ENCODE measurements at places on chromosomes 7 and 10.

- DNase-seq: no peak
Observed at GRCh38 chr7:122896509-122896908, 10.2 kb upstream of the CADPS2 start.

GRCh38 chr7:134435161-134435920 lies 23.6 kb downstream of the AKR1B1 start:
- no peak for DNase-seq

DNA sequence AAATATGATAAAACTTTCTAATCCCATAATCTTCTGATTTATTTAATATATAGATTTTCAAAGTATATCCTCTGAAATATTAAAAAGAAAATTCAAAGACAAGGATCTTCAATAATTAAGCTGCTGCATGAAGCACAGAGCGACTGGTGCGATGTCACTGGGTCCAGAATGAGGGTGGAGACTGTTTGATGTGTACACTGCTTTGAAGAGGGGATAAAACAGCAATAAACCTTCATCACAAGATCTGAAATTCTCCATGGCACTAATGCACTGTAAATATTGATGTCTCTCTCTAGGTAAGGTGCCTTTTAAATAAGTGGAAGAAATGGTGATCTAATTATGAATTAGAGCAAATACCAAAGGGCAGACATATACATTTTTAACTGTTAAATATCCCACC lies 337.8 kb downstream of the PARD3 start:
- no peak for DNase-seq

DNA sequence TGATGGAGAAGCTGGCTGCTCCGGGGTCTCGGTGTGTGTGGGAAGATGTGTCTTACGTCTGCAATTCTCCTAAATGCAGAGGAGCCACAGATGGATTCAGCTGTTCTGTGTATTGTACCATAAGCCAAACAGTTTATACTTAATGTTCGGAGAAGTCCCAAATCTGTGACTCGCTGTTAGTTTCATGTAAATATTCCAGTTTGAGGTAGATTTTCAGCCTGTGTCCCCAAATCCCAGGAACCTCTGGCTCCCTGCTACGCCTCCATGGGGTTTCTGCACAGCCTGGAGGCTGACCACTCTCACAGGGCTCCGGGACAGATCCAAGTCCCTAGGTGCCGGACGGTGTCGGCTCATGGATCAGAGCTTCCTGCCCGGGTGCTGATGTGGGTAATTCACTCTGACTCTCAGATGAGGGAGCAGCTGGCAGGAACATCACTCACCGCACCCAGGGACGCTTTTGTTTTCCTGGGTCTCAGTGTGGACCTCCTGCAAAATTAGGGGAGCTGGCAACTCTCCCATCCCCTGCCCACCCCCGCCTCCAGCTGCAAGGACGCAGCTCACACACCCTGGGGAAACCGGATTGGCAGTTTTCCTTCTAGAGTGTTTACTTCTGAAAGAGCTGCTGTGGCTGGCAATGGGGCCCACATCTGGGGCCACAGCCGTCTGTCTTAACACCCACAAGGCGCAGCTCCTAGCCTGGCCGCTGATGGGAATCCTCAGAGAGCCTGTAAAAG lies 421.1 kb upstream of the FOXK1 start:
- DNase-seq: no peak

GRCh38 chr7:20651960-20652544 lies 36.6 kb downstream of the ABCB5 start:
- no peak for DNase-seq

DNA sequence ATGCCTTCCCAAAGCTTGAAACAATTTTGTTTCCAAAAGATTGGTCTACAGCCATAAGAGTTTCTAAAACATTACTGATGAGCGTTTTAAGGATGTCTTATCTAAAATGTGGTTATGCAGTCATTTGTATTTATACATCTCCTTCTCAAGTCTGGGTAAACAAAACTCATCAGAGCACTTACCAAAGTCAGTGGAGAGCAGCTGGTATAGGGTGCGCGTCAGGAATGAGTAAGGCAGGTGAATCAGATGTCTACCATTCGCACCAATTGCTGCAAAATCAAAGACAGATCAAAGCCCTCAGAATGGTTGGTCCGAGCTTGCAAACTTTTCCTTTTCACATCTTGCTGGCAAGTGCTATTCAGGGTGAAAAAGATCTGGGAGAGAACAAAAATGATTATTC lies 65.6 kb upstream of the FAM171A1 start:
- DNase-seq: no peak

DNA sequence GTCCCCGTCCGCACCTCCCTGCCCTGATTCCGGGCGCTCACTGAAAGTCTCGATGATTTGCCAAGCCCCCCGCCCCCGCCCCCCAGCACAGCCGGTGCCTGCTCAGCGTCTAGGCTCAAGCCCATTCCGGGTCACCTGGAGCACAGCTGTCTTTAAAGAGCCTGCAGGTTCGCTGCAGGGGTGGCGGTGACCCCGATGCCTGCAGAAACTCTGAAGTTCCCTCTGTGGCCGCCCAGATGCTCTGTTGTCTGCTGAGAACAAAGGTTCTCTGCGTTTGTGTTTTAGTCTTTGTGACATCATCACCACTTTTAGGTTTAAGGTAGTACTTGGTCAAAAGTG lies 780 bp downstream of the VENTX start:
- DNase-seq: no peak

DNA sequence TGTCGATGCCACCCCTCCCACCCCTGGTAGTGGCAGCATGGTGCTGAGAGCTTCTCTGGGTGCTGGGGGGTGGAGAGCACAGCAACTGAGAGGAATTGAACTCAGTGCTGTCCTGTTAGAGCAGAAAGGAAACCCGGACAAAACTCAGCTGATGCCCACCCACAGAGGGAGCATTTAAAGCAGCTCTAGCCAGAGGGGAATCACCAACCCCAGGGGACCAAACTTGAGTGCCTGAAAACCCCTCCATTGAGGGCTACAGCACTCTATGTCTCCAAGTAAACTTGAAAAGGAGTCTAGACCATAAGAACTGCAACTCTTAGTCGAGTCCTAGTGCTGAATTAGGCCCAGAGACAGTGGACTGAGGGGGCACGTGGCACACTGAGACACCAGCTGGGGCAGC lies 16.8 kb upstream of the FOXI2 start:
- DNase-seq: no peak

GRCh38 chr7:91319351-91319750 lies 55.1 kb downstream of the FZD1 start:
- no peak for DNase-seq

DNA sequence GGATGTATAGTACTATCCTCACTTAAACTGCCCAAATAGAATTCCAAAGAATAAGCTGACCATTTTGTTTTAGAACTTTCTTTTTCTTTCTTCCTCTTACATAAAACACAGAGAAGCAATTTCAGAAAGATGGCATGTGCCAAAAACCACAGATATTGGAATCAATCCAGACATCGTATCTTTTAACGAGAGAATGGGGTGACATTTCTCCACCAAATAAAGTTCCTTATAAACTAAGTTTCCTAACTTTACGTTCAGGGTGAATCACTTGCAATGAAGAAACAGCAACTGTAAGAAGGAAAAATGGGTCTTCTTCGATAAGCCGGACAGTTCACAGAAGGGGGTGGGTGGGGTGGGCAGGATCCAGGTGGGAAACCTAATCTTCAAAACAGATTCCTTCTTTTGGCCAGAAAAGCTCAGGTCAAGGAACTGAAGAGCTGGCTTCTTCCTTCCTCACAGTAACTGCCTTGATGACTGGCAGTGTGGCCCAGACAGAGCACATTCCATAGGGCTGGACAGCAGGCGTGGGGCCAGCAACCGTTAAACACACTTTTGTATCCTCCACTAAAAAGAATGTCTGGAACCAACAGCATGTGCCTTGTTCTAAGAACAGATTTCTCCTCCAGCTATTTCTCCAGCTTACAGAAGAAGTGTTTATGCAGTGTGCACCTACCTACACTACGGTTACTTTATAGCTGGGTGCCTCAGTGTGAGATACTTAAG lies 31.5 kb downstream of the CREB3L2 start:
- no peak for DNase-seq

GRCh38 chr7:120395526-120396019 lies 122.6 kb downstream of the KCND2 start:
- peak; percentile 49 for DNase-seq

DNA sequence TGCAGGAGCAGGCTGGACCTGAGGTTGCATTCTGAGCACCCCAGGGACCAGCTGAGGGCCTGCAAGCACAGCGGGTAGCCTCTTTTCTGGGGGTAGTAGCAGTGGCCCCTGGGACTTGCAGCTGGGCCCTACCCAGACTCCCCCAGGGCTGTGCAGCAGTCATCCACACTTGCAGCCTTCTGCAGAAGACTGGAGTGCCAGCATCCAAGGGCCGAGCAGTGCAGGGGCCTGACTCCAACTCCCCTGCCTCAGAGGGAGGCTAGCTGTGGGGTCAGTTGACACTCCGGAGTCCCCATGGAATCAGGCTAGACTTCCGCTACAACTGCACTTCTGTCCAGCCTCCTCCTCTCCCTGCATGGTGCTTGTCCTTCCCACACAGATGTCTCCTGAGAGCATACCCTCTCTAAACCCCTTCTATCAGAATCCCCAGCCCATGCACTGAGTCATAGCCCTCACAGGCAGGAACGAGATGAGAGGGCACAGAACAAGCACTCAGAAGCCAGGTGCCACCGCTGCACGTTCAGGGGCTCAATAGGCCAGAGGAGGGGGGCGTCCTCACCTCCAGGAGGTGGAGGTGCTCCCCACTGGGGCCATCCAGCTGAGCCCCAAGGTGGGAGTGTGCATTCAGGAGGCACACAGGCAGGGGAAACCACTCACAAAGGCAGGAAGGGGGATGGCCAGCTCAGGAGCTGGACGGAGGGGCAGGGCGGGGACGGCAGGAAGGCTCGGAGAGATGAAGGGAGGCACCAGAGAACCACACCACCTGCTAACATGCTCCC lies 7.5 kb downstream of the RASGEF1A start:
- no peak for DNase-seq

GRCh38 chr7:36982766-36983165 lies 258.5 kb upstream of the AOAH start:
- no peak for DNase-seq

GRCh38 chr10:91629715-91630549 lies 2.9 kb downstream of the PPP1R3C start:
- no peak for DNase-seq

DNA sequence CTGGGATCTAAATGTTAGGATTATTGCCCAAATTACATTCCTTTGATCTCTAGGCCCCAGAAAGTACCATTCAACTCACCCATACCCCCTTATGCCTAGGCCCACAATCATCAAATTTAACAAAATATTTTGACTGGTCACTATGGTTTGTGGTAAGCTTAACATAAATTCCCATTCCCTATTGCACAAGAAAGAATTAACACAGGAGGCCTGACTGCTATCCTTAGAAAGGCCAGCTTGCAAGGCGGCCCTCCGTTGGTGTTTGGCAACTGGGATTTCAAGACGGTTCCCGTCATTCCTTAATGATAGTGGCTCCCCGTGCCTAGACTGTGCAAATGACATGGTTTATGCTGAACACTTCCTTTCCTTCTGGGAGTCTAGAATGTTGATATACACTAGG lies 29.6 kb downstream of the ARHGAP21 start:
- DNase-seq: no peak

DNA sequence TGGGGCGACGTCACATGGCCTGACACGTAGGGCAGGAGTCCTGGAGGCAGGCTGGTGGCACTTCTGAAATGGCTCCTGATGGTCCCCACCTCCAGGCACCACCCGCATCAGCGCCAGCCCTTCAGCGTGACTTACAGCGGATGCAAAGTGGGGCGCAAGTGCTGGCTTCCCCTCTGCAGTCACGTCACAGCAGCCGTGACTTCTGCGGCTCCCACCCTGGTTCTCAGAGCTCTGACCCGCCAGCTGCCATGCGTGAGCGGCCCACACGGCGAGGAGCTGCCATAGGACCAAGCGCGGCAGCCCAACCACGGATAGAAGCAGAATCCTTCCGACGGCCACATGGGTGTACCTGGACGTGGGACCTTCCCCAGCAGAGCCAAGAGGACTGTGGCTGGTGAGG lies 159.0 kb downstream of the ELFN1 start:
- DNase-seq: no peak

DNA sequence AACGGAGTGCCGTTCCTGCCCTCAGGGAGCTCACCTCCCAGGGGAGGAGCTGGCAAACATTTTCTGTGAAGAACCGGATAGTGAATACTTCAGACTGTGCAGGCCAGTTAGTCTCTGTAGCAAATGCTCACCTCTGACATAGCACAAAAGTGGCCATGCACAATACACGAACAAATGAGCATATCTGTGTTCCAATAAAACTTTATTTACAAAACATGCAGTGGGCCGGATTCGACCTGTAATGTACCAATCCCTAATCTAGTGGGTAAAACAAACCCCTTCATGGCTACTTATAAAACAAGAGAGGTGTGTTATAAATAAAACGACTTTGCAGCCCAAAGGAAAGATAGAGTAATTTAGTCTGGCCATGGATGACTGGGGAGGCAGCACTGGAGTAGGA lies 48.7 kb downstream of the KCNMA1 start:
- no peak for DNase-seq

DNA sequence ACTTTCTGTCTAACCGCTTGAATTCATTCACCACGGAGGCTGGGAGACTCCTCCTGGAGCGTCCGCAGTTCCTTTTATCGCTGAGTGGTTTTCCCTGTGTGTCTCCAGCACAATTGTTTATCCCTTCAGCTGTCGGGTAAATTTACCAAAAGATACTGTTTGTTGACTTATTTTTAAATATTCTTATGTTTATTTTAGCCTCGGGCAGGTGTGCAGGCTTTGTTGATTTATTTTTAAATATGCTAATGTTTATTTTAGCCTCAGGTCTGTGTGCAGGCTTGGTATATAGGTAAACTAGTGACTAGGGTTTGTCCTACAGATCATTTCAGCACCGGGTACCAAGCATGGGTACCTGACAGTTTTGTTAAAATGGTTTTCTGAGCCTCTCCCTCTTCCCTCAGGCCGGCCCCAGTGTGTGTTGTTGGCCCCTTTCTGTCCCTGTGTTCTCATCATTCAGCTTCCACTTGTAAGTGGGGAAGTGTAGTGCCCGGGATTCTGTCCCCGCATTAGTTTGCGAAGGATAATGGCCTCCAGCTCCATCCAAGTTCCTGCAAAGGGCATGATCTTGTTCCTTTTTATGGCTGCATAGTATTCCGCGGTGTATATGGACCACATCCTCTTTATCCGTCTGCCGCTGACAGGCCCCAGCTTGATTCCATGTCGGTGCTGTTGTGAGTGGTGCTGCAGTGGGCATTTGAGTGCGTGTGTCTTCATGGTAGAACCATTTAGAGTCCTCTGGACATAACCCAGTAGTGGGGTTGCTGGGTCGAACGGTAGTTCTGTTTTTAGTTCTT lies 5.3 kb downstream of the GET4 start:
- no peak for DNase-seq

DNA sequence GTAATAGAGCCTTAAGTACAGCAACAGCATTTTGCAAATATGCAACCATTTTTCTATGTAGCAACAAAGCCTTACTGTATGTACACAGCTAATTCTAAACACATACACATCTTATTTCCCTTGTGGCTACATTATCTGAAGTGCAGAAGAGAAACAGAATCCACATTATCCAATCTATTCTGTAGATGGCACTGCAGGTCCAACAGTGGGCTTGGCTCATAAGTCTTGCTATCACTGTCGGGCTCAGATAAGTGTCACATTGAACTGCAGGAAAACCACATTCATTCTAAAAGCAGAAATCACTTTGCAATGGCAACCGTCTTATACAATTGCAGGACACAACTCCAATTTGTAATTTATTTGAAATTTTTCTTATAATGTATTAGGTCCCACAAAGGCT lies 109.8 kb upstream of the NOBOX start:
- no peak for DNase-seq
